ENCODE measurements at places on chromosomes 5 and 9.

DNA sequence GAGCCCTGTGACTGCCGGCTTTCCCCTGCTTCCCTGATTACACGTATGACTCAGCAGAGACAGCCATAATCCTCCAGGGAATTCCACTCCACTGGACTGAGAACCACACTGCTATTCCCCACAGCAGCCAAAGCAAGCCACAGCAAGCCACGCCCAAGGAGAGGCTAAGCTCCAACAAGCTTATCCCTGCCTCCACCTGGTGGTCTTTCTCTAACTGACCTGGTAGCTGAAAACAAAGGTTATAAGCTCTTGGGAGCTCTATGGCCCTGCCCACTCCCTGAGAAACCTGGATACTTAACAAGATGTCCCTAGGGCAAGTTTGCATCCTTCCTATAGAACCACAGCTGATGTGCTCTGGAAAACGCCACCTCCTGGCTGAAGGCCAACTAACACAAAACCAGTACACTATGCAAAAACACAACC lies 613.7 kb upstream of the CDH18 start:
- DNase-seq: no peak

DNA sequence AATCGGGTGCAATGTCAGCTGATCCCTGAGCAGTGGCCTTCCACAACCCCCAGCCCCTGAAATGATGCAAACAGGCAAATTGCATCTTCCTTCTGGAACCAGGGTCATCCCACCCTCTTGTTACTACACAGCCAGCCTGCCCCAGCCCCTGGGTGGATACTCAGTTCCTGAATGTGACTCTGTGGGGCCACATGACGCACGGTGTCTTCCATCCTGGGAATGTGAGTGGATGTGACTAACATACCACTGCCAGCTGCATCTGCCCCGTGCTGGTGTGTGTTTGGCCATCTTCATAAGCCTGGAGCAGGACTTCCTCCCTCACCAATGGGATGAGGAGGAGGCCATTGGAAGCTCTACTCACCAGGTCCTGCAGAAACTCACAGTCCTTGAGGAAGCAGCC lies 257.9 kb upstream of the ADAMTS16 start:
- no peak for DNase-seq

DNA sequence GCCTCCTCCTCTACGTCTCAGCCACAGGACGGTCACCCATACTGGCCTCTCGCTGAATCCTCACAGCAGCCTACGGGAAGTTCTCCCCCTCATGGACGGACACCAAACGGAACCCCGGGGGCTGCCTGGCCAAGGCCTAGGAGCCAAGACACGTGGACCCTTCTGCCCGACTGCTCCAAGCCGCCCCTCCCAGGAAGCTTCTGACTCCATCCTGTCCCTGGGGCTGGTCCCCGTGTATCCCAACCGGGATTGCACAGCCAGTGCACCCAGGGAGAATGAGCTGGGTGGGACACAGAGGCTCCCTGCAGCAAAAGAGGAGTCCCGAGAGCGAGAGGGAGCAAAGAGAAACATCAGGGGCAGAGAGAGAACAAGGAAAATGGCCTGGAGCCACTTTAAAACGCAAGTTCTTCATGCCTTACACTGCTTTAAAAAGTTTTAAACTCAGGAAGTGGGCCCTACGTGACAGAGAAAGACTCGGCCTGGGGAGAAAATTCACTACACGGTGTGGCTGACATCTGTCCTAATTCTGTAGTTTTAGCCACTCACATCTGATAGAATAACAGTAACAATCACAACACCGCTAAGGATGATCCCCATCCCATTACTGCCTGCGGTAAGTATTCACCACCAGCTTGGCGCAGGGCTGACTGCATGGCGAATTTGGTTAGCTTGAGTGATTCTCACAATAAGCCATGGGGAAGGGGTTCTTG lies 3.0 kb downstream of the FAM78A start:
- no peak for DNase-seq

DNA sequence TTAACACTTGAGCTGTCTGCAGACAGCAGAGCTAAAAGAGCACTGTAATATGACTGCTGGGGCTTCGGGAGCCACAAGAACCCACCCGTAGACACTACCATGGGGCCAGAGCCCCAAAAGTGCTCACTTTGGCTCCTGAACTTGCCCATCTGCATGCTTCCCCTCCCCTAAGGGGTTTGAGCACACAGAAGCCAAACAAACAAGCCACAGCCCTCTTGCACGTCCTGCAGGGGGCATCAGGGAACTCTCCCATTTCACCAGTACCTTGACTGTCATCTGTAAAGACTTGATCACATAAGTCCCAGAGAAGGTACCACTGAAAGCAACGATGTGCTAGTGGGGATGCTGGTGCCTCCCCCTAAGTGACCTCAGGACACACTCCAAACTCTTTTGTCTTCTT lies 681.8 kb downstream of the SEMA5A start:
- no peak for DNase-seq

DNA sequence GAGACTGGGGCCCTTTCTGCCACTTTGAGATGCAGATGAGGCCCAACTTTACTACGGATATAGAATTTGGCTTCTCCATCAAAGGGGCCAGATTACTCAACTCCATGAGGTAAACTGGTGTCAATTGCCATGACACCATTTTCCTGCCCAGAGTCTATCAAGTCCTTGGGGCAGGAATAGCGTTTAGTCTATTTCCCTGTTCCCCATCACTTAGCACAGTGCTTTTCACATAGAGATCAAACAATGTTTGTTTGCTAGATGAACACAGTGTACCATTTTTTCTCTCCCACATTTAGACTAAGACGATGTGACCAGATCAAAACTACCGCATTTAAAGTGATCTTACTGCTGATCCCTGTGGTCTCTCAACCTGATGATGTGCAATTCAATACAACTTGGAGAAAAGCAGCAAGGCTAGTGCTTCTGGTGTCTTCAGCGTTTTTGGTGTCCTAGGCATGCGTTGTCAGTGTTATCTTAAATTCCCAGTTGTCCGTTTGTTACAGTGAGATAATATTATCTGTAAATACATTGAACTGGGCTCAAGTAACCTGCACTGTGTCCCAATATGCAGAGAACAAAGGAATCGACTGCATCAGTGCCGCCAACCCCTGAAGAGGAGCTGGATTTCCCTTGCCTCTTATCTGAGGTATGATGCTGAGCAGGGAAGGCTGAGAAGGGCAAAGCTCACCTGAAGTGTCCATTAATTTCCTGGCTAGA lies 446.2 kb downstream of the PLK2 start:
- DNase-seq: no peak

- DNase-seq: no peak
Measured at GRCh38 chr5:93008502-93009207, 572.4 kb downstream of the NR2F1-AS1 start.

DNA sequence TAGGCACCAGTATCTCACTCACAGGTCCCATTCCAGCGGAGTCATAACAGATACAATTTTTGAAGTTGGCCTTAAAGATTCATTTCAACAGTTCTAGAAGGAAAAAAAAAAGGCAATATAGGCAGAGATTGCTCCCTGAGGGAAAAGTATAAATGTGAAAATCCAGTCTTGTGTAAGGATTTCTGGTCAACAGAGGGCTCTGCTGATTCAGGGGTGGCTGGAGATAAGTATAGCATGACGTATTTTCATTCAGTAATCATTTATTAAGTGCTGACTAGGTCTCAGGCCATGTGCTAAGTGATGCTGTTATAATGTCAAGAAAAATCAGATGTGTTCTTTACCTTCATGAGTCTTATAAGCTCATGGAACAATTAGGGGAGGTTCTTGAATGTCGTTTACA lies 377.3 kb upstream of the MEF2C start:
- DNase-seq: no peak

All from stimulated activated CD4-positive, alpha-beta T cell treated with anti-CD3 and anti-CD28 coated beads, Interleukin-1b, Interleukin-23, amount 100 ng/mL, for 1 hour (primary cell).